ENCODE measurements at places on chromosomes 2 and 18.

DNA sequence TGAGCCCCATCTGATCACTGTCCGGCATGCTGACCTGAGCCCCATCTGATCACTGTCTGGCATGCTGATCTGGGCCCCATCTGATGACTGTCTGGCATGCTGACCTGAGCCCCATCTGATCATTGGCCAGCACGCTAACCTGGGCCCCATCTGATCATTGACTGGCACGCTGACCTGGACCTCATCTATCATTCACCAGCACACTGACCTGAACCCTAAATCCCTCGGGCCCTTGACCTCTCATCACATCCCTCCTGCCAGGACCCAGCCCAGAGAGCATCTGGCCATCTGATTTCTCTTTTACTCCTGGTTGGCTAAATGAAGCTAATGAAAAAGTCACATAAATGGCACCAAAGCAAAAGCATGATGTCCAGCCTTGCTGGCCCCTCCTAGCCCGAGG is 207.1 kb downstream of the NDUFA10 start:
- DNase-seq = no peak

GRCh38 chr2:230809677-230810251 is 55.0 kb upstream of the ITM2C start:
- DNase-seq = no peak

DNA sequence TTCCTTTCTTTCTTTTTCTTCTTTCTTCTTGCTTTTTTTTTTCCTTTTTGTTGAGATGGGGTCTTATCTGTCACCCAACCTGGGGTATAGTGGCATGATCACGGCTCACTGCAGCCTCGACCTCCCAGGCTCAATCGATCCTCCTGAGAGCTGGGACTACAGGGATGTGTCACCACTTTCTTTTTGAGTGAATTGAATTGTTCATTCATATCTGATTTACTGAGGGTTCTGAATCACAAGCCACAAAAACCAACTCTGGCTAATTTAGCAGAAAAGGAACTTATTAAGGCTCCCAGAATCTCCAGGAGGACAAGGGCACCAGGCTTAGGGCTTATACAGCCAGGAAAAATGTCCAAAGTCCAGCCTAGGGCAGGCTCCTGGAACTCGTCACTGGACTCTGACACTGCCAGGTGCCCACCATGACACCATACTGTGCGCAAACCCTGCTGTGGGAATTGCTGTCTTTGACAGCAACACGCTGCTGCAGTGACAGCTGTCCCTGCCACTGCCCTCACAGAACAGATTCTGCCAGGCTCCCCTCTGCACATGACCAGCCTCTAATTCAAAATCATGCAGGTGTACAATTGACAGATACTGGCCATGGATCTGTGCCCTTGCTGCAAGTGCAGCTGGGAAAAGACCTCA is 42.9 kb upstream of the EML6 start:
- peak; percentile 57 for DNase-seq

DNA sequence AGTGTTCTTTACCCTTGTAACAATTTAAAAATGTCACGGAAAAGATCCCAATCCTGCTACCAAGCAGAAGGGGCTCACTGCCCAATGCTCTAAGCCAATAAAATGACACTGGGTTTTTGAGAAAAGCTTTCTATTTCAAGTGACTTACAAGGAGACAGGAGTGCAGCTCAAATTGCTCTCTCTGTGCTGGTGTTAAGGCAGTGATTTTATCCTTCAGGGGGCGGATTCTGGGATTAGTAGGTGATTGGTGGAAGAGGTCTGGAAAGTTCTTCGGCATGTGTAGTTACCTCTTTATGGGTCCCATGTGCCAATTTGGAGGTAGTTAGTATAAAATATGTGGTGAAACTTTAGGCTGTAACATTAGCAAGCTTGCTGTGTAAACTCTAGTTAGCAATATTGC is 27.4 kb upstream of the MCM6 start:
- no peak for DNase-seq

GRCh38 chr2:175282886-175283285 is 101.4 kb upstream of the ATP5MC3 start:
- DNase-seq = no peak

- peak; percentile 49 for DNase-seq
Observed at GRCh38 chr2:223227338-223227737, 175.3 kb downstream of the KCNE4 start.

GRCh38 chr2:42777883-42778805 is 14.2 kb upstream of the OXER1 start:
- no peak for DNase-seq
